Activated CD4-positive, alpha-beta memory T cell treated with anti-CD3 and anti-CD28 coated beads for 36 hours (primary cell): ENCODE measurements at places on chromosomes 7 and 10. TPM values are rescaled to one million over a fixed set of nuclear protein-coding genes. Genes with fewer than 3 reads are reported as not detected.

DNA sequence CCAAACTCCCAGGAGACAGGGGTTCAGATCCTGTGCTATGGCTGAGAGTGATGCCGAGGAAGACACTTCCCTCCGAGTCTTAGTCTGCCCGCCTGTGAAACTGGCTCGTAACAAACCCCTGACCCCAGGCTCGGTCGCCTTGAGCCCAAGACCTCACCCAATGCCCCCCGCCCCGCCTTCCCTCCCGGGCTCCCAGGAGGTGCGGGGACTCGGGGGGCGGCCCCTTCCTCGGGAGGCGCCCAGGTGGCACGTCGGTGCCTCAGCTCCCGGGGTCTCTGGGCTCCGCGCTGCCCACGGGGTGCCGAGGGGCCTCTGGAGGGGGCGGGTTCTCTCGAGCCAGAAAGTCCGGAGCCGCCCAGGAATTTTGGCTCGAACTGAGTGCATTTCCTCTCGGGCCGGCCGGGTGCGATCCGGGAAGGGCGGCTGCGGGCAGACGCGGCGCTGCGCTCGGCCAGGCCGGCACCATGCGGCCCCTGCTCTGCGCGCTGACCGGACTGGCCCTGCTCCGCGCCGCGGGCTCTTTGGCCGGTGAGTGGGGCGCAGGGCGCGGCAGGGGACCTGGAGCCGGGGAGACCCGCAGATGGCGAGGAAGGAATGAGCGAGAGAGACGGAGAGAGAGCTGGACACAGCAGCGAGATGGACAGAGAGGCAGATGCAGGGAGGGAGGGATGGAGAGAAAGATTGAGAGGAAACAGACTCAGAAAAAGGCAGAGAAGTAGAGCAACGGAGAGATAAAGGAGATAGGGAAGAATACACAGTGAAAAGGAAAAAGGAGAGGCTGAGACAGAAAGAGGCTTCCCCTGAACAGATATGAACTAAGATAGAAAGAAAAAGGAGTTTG is at the start of gene PLAC9:
TSS of gene PLAC9 (plus strand) at position 432 of the 841 bp plus-strand sequence. CDS start at position 465, 33 bp downstream.
- DNase-seq, result no peak

The RPEL1 gene
- not detected for total RNA-seq

- no peak for DNase-seq
Observed at GRCh38 chr10:116811691-116812090, 37.6 kb upstream of the ENO4 start.

The ZNF467 gene
- 0.41 TPM for total RNA-seq

GRCh38 chr10:61503051-61503450 is 49.9 kb upstream of the TMEM26 start:
- DNase-seq, result no peak

DNA sequence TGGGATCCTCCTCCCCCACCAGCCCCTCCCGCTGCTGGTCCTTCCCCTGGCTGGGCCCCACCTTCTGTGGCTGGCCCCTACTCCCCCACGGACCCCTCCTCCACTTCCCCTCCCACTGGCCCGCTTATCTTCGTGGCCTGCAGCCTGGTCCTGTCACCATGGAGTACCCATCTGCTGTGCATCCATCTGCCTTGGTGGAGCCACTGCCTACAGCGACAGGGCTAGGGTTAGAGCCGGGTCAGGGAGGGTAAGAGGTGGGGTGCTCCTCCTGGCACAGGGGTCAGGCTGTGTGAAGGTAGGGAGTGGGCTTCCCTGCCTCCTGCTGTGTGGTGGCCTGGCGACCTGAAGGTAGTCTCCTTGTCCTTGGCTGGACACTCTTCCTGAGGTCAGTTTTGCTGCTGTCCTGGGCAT is 5.2 kb downstream of the ADCY1 start:
- no peak for DNase-seq

GRCh38 chr7:67451306-67451705 is 454.7 kb downstream of the TYW1 start:
- no peak for DNase-seq
